ENCODE measurements at places on chromosomes 13 and 19.

DNA sequence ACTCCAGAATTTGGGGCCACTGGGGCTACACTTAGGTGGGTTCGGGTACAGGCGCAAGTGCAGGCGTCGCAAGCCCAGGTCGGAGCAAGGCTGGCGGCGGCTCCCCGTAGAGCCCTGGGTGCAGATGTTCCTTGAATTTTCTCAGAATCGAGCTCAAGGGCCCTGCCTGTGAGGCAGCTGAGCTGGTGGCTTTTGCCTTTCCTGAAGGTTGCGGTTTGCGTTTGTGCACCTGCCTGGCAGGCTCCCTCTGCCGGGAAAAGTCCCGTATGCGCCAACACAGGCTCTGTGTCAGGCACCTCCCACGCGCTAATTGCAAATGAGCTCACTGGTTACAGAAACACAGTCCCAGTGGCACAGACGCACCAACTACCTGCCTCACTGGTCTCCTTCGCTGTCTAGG, 5.9 kb downstream of the DOHH start:
- DNase-seq = no peak

DNA sequence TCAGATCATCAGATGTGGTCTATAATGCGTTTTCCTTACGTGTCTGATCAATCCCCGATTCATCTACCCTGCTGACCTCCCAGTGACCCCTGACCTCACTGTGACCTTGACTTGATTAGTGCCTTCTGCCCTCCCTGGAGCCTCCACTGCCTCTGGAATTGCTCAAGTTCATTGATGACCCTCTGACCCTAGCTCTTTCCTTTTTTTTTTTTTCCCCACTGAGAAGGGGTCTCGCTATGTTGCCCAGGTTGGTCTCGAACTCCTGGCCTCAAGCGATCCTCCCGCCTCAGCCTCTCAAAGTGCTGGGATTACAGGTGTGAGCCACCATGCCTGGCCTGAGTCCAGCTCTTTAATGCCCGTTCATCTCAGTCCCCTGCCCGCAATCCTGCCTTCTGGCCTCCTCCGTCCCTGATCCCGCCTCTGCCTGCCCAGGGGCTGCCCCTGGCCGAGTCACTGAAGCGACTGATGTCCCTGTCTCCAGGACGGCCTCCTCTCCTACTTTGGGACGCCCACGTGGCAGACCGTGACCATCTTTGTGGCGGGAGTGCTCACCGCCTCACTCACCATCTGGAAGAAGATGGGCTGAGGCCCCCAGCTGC, 4.0 kb upstream of the FTL start:
- no peak for DNase-seq

GRCh38 chr19:44694184-44694579, 4.8 kb upstream of the CEACAM16 start:
- no peak for DNase-seq

GRCh38 chr13:74169676-74170075, 35.5 kb upstream of the KLF12 start:
- no peak for DNase-seq

GRCh38 chr13:109735436-109735966, 50.9 kb downstream of the IRS2 start:
- no peak for DNase-seq

DNA sequence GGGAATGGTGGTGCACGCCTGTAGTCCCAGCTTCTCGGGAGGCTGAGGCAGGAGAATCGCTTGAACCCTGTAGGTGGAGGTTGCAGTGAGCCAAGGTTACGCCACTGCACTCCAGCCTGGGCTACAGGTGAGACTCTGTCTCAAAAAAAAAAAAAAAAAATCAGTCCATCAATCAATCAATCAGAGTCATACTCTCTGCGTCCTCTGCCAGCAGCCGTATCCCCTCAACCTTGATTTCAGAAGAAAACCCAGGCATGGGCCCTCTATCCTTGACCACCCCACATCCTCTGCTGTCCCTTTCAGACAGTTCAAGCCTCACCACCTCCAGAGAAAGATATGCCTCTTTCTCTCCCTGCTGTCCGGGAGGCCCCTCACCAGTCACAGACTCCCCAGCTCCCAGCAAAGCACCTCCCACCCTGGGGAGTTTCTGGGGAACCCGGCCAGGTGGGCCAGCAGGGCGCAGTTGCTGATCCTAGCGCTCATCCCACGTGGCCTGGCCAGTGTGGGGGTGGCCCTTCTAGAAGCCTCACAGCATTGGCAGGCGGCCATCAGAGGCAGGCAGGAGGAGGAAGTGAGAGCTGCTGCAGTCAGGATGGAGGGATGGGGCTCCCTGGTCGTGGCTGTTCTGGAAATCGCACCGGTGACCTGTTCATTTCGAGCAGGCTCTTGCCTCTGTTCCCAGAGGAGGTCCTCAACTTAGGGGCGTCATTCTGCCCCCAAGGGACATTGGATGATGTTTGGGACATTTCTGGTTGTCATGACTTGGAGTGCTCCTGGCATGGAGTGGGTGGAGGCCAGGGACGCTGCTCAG, 10.2 kb upstream of the JSRP1 start:
- no peak for DNase-seq

- DNase-seq = no peak
Observed at GRCh38 chr13:73090823-73091187, 32.0 kb downstream of the KLF5 start.

GRCh38 chr19:1276628-1277022, 1.3 kb downstream of the FAM174C start:
- no peak for DNase-seq

- DNase-seq = no peak
Observed at GRCh38 chr13:49210669-49211068, 9.5 kb upstream of the MLNR start.

GRCh38 chr13:52884429-52885010, 36.1 kb upstream of the PCDH8 start:
- DNase-seq = no peak

GRCh38 chr19:11435833-11436313, 438 bp downstream of the PRKCSH start:
- DNase-seq = no peak

GRCh38 chr13:43567608-43568007, 219.2 kb downstream of the ENOX1 start:
- no peak for DNase-seq

GRCh38 chr13:44697058-44697457, 120.9 kb upstream of the TSC22D1 start:
- no peak for DNase-seq

GRCh38 chr13:36033035-36033434, 98.1 kb downstream of the DCLK1 start:
- no peak for DNase-seq

DNA sequence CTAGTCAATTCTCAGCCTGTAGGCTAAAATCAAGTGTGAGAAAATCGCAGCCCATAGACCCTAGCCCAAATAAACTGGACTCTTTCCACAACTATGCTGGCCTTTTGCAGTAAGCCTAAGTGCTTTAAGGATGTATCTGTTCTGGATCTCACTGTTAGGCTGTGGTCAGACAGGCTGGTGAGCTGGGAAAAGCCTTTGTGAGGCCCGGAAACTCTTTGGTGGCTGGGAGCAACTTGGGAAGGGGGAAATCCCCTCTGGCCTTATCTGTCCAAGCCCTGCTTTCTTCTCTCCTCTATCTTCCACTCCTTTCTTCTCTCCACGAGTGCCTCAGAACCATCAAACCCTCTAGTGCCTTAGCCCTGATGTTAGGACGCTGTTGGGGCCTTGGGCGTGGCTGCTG, 135.4 kb downstream of the LACC1 start:
- no peak for DNase-seq

- DNase-seq = no peak
Observed at GRCh38 chr19:41821003-41821735, 23.3 kb downstream of the LYPD4 start.

DNA sequence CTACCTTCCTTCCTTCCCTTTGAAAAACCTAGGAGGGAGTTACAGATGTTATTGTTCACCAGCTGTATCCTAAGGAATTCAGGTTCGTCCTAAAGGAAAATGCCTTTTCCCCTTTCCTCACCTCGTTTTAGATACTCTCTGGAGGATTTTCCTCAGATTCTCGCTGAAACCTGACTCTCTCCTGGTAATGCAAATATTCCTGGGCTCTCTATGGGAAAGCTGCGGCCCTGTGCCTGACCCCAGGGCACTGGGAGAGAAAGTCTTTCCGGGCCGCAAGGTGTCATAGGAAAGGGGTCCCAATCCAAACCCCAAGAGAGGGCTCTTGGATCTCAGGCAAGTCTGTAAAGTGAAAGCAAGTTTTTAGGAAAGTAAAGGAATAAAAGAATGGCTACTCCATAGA, 13.1 kb upstream of the OR1M1 start:
- no peak for DNase-seq

- DNase-seq = no peak
Observed at GRCh38 chr19:1520203-1520780, 3.6 kb upstream of the PLK5 start.

- no peak for DNase-seq
Observed at GRCh38 chr19:6017576-6017975, 39.6 kb upstream of the RANBP3 start.

DNA sequence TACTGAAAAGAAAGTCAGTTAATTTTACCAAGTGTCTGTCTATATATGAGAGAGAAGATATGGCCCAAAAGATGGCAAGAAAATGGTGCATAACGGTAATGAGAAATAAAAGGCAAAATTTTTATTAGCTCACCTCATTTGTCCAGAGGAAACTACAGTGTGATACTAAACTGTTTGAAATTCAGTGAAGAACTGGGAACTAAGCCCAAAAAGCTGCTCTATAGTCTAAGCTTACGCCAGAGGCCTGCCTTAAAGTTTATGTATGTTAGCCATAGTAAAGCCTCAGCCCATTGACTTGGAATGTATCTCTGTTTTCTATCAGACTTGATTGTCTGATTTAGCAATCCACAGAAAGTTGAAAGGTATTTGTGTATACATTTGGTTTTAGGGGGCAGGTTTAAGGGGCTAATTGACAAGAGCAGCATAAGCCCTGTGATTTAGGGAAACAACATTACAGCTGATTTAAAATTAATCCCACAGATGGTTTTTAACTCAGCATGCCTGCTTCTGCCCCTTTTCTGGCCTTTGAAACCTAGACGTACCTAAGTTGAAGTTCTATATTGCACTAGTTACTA, 91.0 kb upstream of the MAB21L1 start:
- DNase-seq = no peak

DNA sequence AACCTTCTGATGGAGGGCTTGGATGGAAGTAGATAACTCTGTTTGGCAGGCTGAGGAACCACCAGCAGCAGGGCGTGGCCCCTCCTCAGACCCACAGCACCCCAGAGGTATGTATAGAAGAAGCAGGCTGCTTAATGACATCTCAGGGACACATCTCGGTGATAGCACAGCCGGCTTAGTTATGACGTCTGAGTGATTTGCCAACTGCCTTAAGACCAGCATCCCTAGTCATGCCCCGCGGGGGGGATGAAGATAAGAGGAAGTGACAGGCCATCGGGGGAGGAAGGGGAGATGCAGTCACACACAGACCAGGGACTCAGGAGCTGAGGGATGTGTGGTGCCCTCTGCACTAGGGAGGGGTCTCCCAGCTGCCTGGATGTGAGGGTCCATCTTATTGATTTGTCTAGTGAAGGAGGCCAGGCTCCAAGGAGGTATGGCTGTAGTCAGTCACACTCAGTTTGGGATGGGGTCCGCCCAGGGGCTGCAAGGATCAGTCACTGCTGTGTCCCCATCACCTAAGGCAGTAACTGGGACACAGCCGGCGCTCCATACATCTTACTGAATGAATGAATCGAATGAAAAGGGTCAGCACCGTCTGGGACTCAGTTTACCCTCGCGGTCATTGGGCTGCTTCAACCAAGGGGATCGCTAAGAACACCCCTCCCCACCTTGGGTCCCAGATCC, 19.2 kb upstream of the ERCC1 start:
- DNase-seq = no peak

- no peak for DNase-seq
Observed at GRCh38 chr13:85266771-85267170, 532.4 kb downstream of the SLITRK6 start.

- DNase-seq = peak; percentile 87
Observed at GRCh38 chr13:99386911-99387788, 80.0 kb upstream of the GPR183 start.

DNA sequence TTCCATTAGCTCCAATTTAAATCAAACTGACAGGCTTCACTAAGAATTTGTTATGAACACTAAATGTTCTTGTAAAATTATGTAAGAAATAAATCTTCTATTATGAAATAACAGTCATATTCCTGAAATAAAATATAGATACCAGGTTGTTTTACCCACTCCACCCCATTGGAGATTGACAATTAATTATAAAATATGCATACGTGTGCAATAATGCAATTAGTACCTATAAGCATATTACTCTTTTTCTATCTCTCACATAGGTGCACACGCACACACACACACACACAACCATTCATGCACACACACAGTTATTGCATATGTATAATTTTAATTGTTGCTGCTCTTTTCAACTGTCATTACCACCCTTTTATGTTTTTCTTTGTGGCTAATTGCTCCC, 395.7 kb downstream of the SLITRK5 start:
- no peak for DNase-seq

GRCh38 chr19:14482172-14482941, 7.2 kb upstream of the PTGER1 start:
- no peak for DNase-seq

DNA sequence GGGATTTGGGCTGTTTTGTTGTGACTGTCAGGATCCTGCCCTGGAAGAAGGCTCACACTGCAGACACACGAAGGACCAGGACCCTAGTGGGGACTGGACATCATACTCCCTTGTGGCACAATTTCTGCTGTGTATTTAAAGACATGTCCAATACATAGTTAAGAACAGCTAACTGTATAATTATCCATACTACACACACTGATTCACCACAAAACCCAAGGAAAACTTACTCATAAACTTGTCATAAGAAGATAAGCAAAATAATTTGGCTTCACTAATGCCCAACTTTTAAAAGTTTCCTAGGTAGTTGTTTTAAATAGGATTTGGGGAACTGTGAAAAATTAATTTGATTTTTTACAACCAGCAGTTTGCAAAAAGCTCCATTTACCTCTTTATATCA, 46.1 kb downstream of the LATS2 start:
- no peak for DNase-seq

GRCh38 chr13:113963376-113963775, 10.5 kb downstream of the C13orf46 start:
- no peak for DNase-seq

GRCh38 chr13:50629497-50629896, 214.0 kb downstream of the DLEU7 start:
- DNase-seq = no peak

DNA sequence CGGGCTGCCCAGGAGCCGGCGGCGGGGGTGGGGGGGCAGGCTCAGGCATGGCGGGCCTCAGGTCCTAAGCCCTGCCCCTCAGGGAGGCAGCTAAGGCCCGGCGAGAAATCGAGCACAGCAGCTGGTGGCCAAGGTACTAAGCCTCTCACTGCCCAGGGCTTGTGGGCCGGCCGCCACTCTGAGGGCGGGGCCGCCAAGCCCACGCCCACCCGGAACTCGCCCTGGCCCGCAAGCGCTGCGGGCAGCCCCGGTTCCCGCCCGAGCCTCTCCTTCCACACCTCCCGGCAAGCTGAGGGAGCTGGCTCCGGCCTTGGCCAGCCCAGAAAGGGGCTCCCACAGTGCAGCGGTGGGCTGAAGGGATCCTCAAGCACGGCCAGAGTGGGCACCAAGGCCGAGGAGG, 33.1 kb downstream of the PCDH8 start:
- no peak for DNase-seq

Data from stimulated activated CD8-positive, alpha-beta memory T cell treated with anti-CD3 and anti-CD28 coated beads, Interleukin-4, amount 100 ng/mL, for 4 hours (primary cell).